Mucosa of gallbladder (tissue), 1 donor: ENCODE measurements at places on chromosomes 16 and 17. TPM values are rescaled to one million over a fixed set of nuclear protein-coding genes. Genes with fewer than 3 reads are reported as not detected.

USP32 gene
- 39.0 TPM for total RNA-seq

SYNGR3 gene
- 1.4 TPM for total RNA-seq

CDC42EP4 gene
- total RNA-seq: 77.6 TPM

PLEKHM1 gene
- total RNA-seq: 71.9 TPM

PRSS33 gene
- total RNA-seq: 1.8 TPM

NHERF2 gene
- 121 TPM for total RNA-seq

BIRC5 gene
- 2.7 TPM for total RNA-seq

HASPIN gene
- total RNA-seq: 0.32 TPM

OR1A2 gene
- not detected for total RNA-seq

CDRT4 gene
- total RNA-seq: 6.0 TPM

SETD6 gene
- 24.3 TPM for total RNA-seq

TM4SF5 gene
- 56.9 TPM for total RNA-seq

ST6GALNAC2 gene
- 2.4 TPM for total RNA-seq

MYO15A gene
- total RNA-seq: 3.3 TPM

MBTD1 gene
- total RNA-seq: 17.1 TPM

BAHCC1 gene
- total RNA-seq: 77.4 TPM

C16orf46 gene
- 1.2 TPM for total RNA-seq

PIMREG gene
- total RNA-seq: 1.4 TPM

NPIPA5 gene
- 15.9 TPM for total RNA-seq

CA4 gene
- 328 TPM for total RNA-seq

CCL3 gene
- 31.7 TPM for total RNA-seq

HOXB5 gene
- total RNA-seq: 0.49 TPM

SEPTIN12 gene
- total RNA-seq: not detected

SPG7 gene
- total RNA-seq: 106 TPM

TLCD3A gene
- total RNA-seq: 30.2 TPM

CYBA gene
- total RNA-seq: 271 TPM

PRAC2 gene
- not detected for total RNA-seq

ZFHX3 gene
- total RNA-seq: 51.4 TPM

ATP2C2 gene
- 62.8 TPM for total RNA-seq

SGF29 gene
- 18.8 TPM for total RNA-seq

SALL1 gene
- 1.2 TPM for total RNA-seq

KCNJ18 gene
- total RNA-seq: not detected

NACA2 gene
- total RNA-seq: not detected

ENDOV gene
- total RNA-seq: 26.2 TPM

KRTAP9-2 gene
- total RNA-seq: not detected

CES4A gene
- 19.4 TPM for total RNA-seq

STXBP4 gene
- 25.9 TPM for total RNA-seq

FLYWCH1 gene
- total RNA-seq: 57.5 TPM

KLHL10 gene
- total RNA-seq: 0.29 TPM

GPR142 gene
- total RNA-seq: 0.20 TPM

SLC52A1 gene
- not detected for total RNA-seq

CIAPIN1 gene
- total RNA-seq: 45.4 TPM
